ENCODE measurements at places on chromosomes 7 and 10.

- DNase-seq = no peak
Observed at GRCh38 chr10:50375745-50376144, 124.4 kb upstream of the ASAH2 start.

- peak; percentile 92 for DNase-seq
Observed at GRCh38 chr10:79050896-79051555, 17.7 kb upstream of the ZMIZ1 start.

DNA sequence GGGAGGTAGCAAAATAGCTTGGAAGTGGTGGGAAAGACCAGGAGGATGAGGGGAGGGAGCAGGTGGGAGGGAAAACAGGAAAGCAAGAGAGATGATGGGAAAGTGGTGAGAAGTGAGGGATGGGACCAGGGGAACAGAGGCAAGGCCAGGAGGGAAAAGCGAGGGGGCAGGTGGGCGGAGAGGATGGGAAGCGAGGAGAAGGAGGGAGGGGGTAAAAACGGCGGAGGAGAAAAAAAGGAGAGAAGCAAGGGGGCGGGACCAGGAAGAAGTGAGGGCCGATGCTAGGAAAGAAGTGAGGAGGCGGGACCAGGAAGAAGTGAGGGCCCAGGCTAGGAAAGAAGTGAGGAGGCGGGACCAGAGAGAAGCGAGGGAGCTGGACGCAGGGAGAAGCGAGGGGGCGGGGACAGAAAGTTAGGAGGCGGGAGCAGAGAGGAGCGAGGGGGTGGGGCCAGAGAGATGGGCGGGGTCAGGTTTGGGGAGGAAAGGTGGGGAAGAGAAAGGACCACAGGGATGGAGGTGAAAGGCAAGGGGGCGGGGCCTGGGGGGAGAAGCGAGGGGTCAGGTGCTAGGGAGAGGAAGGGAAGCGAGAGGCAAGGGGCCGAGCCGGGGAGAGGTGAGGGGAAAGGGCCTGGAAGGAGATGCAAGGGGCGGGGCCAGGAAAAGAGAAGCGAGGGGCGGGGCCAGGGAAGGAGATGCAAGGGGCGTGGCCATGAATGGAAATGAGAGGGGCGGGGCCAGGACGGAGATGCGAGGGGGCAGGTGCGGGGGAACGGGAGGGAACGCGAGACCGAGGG lies 984 bp downstream of the SMURF1 start:
- peak; percentile 98 for DNase-seq

GRCh38 chr10:89690027-89690426 lies 11.4 kb upstream of the KIF20B start:
- DNase-seq = no peak

DNA sequence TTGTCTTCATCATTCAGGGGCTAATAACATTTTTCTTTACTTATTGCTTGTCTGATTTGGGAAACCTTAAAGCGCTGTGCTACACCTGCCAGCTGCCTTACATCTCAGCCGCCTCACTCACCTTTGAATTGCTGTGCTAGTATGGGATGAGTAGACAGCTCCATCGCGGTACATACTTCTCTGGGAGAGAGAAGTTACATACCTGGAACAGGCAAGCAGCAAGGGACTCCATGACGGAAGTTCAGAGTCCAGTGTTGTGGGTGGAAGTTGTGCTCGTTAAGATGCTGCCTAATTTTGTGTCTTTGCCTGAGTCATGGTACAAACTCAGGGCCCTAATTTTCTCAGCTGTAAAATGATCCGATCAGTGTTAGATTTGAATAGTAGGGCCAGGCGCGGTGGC lies 1.9 kb downstream of the NUB1 start:
- no peak for DNase-seq
